ENCODE measurements at places on chromosomes 1 and 21.
A peak's percentile ranks its signal among the peaks of the same experiment; 100 is the strongest.

DNA sequence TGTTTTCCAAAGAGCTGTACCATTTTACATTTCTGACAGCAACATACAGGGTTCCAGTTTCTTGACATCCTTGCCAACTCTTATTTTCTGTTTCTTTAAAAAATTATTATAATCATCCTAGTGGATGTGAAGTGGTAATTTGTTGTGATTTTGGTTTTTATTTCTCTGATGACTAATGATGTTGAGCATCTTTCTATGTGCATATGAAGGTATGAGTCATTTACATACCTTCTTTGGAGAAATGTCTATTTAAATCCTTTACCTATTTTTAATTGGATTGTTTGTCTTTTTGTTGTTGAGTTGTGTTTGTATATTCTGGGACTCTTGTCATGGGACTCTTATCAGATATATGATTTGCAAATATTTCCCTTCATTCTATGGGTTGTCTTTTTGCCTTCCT is 20.8 kb upstream of the MPC2 start:
- DNase-seq, result no peak

- DNase-seq, result no peak
These were observed 276.0 kb downstream of the RWDD3 start for GRCh38 chr1:95509989-95510388.

- DNase-seq, result no peak
These were observed 241.0 kb downstream of the GPATCH2 start for GRCh38 chr1:217389895-217390294.

GRCh38 chr1:34858901-34859445 is 576 bp downstream of the SMIM12 start:
- peak; percentile 20 for DNase-seq
